IPS-NIHi11 (cell line): ENCODE measurements at places on chromosomes 11 and 22.

- DNase-seq, result no peak
Measured at GRCh38 chr11:46413760-46414465, 22.3 kb upstream of the CHRM4 start.

GRCh38 chr11:2912498-2912897, 16.7 kb downstream of the PHLDA2 start:
- peak; percentile 81 for DNase-seq

- no peak for DNase-seq
Measured at GRCh38 chr11:10387206-10388083, 67.6 kb upstream of the AMPD3 start.

GRCh38 chr11:42205518-42205917, 746.1 kb upstream of the LRRC4C start:
- no peak for DNase-seq

- DNase-seq, result peak; percentile 44
Measured at GRCh38 chr22:22748297-22748743, 103.9 kb downstream of the GGTLC2 start.

- no peak for DNase-seq
Measured at GRCh38 chr11:67023957-67024353, 1.0 kb downstream of the SYT12 start.

DNA sequence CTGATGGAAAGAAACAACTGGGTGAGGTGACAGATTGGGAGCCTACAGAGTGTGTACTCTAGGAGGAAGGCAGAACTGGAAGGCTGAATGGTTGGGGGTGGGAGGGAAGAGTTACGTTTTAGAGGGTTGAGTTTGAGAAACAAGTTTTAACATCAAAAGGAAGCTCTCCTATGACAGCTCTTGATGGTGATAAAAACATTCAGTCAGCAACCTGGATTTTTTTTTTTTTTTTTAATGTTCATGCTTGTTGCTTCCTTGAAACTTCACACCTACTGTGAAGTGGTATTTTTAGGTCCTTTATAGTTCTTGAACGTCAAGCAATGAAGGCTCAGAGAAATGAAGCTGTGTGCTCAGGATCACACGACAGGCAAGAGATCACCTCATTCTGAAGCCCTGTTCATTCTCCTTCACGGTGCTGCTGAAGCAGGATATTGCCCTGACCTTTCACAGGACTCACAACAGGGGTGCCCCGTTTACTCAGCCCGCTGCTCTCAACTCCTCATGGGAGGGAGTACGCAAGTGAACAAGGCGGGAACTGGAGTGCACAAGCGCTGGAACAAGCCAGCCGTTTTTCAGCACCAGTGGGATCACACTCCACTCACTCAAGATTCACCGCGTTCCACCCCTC, 1.6 kb upstream of the TMEM109 start:
- DNase-seq, result no peak

DNA sequence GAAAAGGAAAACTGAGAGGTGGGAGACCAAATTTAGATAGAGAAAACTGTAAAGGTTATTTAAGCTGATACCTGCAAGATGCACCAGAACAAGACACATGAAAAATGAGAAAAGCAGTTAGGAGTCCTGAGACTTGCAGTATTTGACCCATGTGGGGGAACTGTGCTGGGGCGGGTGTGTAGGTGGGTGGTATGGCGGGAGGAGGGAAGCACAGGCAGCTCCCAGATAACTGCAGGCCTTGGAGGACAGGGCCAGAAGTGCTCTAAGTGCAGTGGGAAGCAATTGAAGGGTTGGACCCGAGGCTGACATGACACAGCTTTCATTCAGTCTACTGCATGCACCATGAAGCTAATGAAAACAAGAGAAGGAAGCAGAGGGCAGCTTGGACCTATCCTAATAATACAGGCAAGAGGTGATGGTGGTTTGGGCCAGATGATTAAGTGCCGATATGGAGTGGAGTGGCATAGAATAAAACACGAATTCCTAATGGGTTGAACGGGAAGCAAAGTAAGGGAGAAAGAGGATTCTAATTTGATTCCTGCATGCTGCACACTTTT, 48.0 kb upstream of the ANO3 start:
- DNase-seq, result no peak

- no peak for DNase-seq
Measured at GRCh38 chr11:58591659-58592058, 12.8 kb downstream of the ZFP91 start.

DNA sequence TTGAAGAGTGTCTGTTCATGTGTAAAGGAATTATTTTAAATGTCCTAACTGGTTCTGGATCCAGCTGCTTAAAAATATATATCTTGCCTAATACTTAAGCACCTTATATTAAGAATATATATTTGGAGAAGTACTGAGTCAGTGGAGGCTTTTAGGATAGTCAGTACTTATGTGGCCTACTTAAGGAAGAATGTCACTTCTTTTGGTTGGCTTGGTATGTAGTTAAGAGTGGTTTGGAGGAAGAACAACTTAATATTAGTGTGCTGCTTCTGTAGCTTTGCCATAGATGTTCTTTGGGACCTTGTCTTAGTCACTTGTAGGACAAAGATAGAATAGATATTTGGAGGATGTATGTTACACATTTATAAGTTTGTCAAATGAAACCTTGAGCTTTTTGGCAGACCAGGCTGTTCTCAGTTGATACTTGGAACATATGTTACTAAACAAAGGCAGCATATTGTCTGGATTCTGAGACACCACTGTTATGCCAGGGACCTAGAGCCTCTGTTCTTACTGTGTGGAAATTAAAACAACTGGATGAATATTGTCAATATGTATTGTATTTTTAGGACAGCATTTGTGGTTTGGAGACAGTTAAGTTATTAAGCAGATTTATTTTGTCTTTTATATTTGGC, 4.9 kb downstream of the HIPK3 start:
- no peak for DNase-seq

GRCh38 chr11:88475991-88476418, 138.5 kb upstream of the CTSC start:
- DNase-seq, result no peak

DNA sequence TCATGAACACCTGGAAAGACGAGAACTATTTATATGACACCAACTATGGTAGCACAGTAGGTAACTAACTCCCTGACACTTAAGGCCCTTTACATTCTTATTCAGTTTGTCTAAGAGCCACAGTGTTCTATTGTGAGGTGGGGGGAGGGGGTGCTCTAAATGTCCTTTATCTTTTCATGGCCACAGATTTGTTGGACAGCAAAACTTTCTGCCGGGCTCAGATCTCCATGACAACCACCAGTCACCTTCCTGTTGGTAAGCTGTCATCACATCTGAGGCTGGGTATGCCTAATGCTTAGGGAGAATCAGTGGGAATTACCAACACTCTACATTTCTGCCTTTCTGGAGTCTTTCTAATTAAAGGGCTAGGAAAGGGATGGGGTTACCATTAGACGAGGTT, 30.7 kb downstream of the EHF start:
- no peak for DNase-seq

DNA sequence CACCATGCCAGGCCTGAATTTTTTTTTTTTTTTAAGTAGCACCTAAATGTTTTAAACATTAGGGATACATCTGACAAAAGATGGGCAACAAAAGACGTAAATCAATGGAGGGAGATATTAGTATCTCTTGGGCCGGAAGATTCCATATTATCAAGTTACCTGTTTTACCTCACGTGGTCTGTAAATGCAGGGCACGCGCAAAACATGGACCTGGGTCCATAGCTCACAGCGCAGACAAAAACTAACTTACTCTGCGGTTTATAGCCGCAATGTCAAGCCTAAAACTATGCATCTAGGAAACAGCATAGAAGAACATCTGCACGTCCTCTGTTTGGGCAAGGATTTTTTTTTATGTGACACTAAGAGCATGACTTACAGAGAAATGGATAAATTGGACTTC, 31.5 kb upstream of the PANX2 start:
- no peak for DNase-seq

DNA sequence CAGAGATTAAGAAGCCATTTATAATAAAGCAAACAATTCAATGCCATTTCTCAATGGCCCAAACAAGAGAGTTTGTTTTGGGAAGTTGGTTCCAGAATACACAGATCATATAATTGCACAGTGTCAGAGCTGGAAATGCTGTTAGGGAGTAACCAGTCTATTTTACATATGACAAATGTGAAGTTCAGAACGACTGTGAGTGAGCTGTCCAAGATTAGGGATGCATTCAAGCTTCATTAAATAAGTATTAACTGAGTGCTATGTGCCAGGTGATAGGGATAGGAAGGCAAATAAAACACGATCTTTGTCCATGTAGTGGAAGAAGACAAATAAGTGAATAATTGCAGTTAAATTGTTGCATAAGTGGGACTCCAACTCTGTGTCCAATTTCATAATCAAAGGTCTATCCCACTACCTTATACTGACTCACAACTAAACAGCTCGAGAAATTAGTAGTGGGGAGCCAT, 33.1 kb upstream of the PICALM start:
- DNase-seq, result no peak

- DNase-seq, result no peak
Measured at GRCh38 chr11:1531449-1532013, 40.5 kb downstream of the DUSP8 start.

DNA sequence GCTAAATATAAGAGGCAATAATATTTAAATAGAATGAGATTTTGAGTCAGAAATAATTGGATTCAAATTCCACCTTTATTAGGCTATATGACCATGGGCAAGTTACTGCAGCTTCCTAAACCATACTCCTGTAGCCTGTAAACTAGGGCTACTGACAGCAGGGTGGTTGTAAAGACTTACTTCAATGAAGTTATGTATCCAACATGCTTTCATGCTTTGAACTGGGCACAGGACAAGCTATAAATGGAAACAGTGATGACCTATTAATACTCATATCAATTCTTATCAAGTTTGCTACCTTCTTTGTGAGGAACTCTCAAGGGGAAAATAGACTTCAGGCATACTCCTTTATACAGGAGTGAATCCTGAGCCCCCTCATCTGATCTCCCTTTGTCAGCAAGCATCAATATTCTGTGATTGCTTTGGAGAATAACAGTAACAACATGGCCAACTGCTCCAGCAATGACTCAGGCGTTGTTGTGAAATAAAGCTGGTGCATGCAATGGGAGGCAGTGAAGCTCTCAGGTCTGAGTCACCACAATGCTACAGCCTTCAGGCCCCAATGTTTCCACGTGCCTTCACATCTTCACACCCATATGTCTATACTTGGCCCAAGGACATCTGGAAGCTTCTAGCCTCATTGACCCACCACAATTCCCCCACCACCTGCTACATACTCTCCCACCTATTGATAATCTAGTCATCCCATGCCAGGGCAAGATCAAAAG, 102.5 kb downstream of the KCNA4 start:
- DNase-seq, result no peak

DNA sequence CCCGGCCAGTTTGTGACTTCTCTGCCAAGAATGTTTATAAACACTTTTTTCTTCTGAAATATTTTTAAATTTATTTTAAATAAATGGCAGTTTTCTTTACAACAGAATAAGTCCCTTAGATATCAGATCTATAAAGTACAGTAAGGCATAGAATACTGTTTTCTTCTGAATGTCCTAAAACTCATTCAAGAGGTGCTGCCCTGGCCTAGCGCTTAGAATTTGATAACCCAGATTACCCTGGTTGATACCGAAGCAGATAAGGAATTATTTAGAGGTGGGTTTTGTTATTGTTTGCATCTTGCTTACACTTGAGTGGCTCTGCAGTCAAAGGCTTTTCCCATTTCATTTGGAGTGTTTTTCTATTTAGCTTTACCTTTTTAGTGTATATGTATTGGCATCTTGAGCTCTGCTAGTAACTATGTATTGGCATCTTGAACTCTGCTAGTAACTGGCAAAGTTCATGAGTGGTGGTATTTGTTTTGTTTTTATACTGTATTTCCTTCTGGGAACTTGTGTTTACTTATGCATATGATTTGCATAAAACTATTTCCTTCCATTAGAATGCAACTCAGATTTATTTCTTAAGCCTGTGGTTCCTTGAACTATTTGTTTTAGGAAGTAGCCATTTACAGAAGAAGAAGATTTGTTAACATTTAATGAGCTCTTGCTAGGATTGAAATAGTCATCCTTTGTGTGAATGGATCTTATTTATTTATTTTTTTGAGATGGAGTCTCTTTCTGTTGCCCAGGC, 1.2 kb downstream of the ACAD8 start:
- DNase-seq, result no peak

- no peak for DNase-seq
Measured at GRCh38 chr22:38758276-38758945, 2.6 kb upstream of the SUN2 start.

GRCh38 chr22:32080904-32081303, 37.8 kb downstream of the SLC5A1 start:
- DNase-seq, result peak; percentile 76

- DNase-seq, result peak; percentile 80
Measured at GRCh38 chr22:39528681-39529486, 3.7 kb downstream of the RPS19BP1 start.

GRCh38 chr22:37846433-37846832, 2.3 kb upstream of the ANKRD54 start:
- DNase-seq, result no peak

DNA sequence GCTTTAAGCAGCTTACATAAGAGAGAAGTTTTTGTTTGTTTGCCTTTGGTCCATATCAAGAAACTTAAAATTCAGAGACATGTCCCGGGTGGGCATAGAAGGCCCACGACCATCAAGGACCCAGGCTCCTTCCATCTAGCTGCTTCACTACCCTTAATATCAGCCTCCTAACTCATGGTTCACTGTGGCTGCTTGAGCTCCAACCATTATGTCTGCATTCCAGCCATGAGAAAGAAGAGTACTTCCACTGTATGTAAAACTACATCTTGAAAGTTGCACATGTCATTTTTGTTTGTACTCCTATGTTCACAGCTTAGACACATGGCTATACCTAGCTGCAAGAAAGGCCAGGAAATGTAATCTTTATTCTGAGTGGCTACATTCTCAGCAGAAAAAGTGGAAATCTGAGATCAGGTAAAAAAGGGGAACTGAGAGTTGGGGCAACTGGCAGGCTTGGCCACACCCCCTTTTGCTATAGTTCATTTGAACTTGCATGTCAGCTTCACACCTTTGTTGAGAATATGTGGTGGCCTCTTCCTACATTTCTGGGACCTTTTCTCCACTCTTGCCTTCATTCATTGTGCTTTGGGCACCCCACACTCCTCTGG, 81.3 kb upstream of the TP53I11 start:
- no peak for DNase-seq

GRCh38 chr11:55732936-55733335, 40.3 kb upstream of the OR5D13 start:
- no peak for DNase-seq

GRCh38 chr22:33806191-33806590, 114.1 kb downstream of the LARGE1 start:
- no peak for DNase-seq

DNA sequence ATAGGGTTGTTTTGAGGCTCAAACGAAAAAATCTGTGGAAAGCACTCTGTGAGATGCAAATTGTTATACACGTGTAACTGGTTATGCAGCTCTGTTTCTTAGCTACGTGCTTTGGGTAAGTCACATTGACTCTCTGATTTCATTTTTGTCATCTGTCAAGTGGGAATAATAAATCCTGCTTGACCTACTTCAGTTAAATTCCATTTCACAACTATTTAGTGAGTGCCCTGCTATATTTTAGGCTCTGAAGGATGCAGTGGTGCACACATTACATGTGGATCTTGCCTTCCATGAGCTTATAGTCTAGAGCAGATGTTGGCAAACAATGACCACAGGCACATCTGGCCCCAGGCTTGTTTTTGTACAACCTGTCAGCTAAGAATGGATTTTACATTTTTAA, 133.6 kb upstream of the PLET1 start:
- no peak for DNase-seq
